ENCODE measurements at places on chromosomes 16 and 17. TPM values are rescaled to one million over a fixed set of nuclear protein-coding genes. Genes with fewer than 3 reads are reported as not detected.

Gene CCL11
- not detected for total RNA-seq

Gene KRTAP4-1
- total RNA-seq = not detected

Gene FUS
- 52.8 TPM for total RNA-seq

Gene TRIM72
- not detected for total RNA-seq

Gene ELOB
- total RNA-seq = 431 TPM

Gene CES3
- total RNA-seq = not detected

Gene CCL22
- not detected for total RNA-seq

Gene OR1F1
- not detected for total RNA-seq

Gene HSD17B2
- total RNA-seq = not detected

Gene TP53TG3
- total RNA-seq = not detected

Gene MYLK3
- total RNA-seq = 0.18 TPM

Gene ENPP7
- not detected for total RNA-seq

Gene ADAMTS18
- not detected for total RNA-seq

Gene SLFN11
- 65.2 TPM for total RNA-seq

Gene DNAJC7
- 64.6 TPM for total RNA-seq

Gene PITPNM3
- total RNA-seq = 1.1 TPM

Gene NOG
- not detected for total RNA-seq

Gene CCDC40
- total RNA-seq = 0.29 TPM

Gene VMO1
- not detected for total RNA-seq

Gene SYCE1L
- not detected for total RNA-seq

Gene WDR90
- total RNA-seq = 17.6 TPM

Gene FOXF1
- total RNA-seq = 15.8 TPM

Gene HOXB3
- 5.5 TPM for total RNA-seq

Gene STXBP4
- 5.5 TPM for total RNA-seq

Gene KRT24
- not detected for total RNA-seq

Gene FAM222B
- total RNA-seq = 4.8 TPM

Gene KRT33B
- under 0.01 TPM for total RNA-seq

Gene PLLP
- not detected for total RNA-seq

Gene KRTAP3-1
- total RNA-seq = not detected

Gene UTS2R
- not detected for total RNA-seq

Gene NTN3
- 0.35 TPM for total RNA-seq

Gene KRTAP4-6
- total RNA-seq = not detected

Gene LPO
- total RNA-seq = not detected

Gene ZNF205
- 17.3 TPM for total RNA-seq

Gene ITPRIPL2
- 29.6 TPM for total RNA-seq

Gene APOBR
- not detected for total RNA-seq

Gene EVPLL
- total RNA-seq = not detected

All from myometrial cell (primary cell).